ENCODE measurements at places on chromosomes 4 and X.
A peak's percentile ranks its signal among the peaks of the same experiment; 100 is the strongest.

GRCh38 chr4:2886622-2887021, 43.0 kb downstream of the ADD1 start:
- DNase-seq: no peak

DNA sequence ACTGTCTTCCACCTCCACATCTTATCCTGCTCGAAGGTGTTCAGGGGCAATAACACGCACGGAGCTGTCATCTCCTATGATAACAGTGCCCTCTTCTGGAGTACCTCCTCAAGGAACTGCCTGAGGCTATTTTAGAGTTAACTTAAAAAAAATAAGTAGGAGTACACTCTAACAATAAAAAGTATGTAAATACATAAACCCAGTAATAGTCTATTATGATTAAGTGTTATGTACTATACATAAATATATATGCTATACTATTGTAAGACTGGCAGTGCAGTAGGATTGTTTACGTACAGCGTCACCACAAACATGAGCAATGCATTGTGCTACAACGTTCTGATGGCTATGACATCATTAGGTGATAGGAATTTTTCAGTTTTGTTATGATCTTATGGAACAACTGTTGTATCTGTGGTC, 34.5 kb upstream of the TLR2 start:
- no peak for DNase-seq

DNA sequence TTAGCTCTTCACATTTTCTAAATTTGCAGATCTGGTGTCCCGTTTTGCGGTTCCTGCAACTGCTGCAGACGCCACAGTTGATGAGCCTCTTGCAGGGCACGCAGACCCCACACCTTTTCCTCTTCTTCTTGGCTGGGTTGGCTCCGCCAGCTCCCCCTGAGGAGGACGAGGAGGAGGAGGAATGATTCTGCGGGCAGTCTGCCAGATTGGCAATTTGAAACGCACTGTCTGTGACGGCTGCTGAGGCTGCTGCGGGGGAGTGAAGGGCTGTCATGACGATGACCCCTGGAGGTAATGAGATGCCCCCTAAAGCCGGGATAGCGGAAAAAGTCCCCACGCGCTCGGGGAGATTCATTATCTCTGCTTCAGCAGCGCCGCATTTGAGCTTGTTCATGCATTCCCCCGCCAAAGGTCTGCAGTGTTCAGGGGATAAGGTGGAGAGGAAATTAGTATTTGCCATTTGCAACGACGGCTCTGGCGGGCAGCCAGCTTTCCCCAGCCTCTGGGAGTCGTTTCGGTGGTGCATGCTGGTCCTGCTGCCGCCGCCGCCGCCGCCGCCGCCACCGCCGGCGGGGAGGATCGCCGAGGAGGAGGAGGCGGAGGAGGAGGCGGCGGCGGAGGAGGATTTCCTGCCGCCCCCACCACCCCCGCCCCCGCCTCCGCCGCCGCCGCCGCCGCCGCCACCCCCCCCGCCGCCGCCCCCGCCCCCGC, 3.8 kb downstream of the CXXC4 start:
- peak; percentile 25 for DNase-seq

GRCh38 chrX:135513130-135513515, 7.3 kb upstream of the INTS6L start:
- no peak for DNase-seq

- DNase-seq: no peak
These were observed 156.4 kb downstream of the AMELX start for GRCh38 chrX:11449613-11450012.

GRCh38 chrX:9682456-9682855, 83.2 kb downstream of the GPR143 start:
- no peak for DNase-seq

- DNase-seq: no peak
These were observed 34.4 kb upstream of the ANXA3 start for GRCh38 chr4:78517050-78517652.

DNA sequence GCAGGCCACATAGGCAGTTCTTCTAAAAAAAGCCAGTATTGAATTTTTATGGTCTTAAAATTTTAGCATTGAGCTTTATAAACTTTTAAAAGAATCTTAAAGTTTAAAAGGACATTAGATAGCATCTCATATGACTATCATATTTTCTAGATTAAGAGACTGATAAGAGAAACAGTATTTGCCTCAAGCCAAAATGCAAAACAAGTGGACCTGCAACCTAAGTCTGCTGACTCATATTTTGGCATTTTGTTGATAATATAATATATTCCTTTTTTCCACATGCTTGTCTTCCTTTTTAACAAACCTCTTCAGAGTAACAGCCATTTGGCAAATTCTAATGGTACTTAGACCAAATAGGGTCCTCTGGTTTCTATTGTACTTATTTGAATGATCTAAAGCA, 328.5 kb upstream of the GALNTL6 start:
- DNase-seq: no peak

DNA sequence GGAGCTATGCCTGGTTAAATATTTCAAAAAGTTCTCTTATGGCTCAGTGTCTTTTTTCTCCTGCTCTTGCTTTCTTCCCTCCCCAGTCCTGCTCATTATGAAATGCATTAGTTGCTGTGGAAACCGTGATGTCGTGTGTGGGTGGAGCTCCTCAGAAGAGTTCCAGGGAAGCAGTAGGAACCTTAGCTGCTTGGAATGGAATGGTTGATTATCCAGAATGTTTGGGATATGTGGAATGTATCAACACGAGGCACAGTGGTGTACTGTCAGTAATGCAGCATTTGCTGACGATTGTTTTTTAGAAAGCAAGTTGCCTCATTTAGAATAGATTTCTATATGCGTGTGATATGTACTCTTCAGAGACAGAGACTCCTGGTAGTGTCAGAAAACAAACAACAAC, 333.2 kb downstream of the ARHGAP10 start:
- DNase-seq: no peak

GRCh38 chr4:4791299-4792111, 68.0 kb upstream of the MSX1 start:
- DNase-seq: no peak

DNA sequence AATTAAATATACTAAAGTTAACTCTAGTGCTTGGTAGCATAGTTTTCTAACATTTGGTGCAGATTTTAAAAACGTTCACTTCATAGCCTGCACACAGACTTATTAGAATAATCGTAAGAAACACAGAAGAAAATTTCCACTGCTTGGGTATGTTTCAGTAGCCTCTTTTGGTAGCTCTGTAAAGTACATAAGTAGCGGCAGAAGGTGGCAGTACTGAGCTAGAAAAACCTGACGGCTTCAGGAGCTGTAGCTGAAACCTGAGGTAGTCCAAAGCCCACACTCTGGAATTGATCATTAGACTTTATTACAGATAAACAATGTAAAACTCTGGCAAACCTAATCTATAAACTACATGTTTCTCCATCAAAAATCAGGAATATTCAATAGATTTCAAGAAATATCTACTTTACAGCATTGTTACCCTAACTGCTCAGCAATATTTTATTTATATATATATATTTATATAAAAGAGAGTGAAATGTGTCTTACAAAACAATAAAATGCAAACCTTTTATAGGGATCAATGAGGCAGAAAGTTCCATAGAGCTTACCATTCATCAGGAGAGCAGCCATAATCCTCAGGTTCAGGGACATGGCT, 88.2 kb downstream of the ATP8A1 start:
- peak; percentile 52 for DNase-seq

DNA sequence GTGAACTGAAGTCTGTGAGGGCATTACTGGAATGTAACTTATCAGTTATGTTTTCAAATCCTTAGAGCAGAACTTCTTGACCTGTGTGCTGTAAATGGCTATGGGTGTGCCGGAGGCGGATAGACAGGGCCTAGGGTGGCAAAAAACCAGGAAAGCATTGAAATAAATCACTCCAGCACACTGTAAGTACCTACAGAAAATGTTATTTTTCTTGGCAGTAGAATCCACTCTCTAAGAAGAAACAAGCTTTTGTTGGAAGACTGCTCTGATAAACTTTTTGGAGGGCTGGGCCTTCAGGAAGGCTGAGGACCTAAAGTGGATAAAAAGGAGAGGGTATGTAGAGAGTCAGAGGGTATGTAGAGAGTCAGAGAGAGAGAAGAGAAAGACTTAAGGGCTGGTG, 14.9 kb downstream of the CPE start:
- DNase-seq: no peak

GRCh38 chr4:119697887-119698393, 69.3 kb upstream of the PDE5A start:
- no peak for DNase-seq

- no peak for DNase-seq
These were observed 52.0 kb upstream of the ATOH1 start for GRCh38 chr4:93776386-93777080.

DNA sequence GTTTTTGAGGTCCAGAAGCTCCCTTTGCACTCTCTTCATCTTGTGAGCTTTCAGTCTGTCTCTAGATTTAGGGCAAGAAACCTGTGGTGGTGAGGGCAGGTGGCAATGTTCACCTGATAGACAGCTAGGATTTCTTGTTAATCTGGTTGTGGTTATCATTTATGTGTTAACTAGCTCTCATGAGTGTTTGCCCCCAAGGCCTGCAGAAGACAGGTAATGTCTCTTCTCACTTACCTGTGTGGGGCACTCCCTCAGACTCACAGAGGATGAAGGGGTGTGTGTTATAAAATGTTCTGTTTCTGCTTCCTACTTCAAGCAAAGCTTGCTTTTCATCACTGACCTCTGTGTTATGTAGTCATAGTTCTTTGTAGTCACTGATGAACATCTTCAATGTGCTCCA, 17.8 kb downstream of the EGF start:
- no peak for DNase-seq

DNA sequence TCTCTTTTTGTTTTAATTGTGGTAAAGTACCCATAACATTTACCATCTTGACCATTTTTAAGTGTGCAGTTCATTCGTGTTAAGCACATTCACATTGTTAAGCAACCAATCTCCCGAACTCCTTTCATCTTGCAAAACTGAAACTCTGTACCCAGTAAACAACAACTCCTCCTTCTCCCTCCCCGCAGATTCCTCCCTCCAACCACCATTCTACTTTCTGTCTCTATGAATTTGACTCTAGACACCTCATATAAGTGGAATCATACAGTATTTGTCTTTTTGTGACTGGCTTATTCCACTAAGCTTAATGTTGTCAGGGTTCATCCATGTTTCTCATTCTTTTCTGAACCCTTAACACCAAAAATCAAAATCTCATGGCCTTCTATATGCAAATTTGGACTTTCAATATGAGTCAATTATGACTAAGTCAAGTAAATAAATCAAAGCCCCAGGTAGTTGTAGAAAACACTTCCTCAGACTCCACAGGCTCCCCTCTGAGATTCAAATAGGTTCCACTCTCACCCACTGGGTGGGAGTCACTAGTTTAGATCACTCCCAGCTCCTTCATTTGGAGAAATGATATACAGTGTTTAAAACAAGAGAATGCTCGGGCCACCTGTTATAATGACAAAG, 9.8 kb upstream of the RTL5 start:
- DNase-seq: no peak

DNA sequence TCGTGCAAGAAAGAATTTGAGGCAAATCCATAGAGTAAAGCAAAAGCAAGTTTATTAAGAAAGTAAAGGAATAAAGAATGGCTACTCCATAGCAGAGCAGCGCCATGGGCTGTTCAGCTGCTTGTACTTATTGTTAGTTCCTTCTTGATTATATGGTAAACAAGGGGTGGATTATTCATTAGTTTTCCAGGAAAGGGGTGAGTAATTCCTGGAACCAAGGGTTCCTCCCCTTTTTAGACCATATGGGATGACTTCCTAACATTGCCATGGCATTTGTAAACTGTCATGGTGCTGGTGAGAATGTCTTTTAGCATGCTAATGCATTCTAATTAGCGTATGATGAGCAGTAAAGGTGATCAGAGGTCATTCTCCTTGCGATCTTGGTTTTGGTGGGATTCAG, 23.5 kb upstream of the CEP135 start:
- DNase-seq: no peak

DNA sequence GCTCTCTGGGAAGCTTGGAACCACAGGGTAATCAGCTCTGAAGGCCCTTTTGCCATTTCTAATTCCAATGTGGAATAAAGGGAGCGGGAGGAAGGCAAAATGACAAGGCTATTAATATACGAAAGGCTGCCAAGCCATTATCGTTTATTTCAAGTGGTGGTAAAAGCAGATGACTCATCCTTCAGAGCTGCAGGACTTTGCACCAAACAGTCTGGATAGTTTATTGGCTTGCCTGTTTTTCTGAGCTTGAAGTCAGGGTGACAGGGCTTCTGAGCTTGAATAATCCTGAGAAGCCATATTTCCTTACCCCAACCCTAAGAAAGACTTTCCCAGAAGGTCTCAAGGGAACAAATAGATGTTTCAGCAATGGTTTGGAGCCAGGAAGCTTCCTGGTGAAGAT, 7.7 kb upstream of the GABRE start:
- DNase-seq: no peak

- no peak for DNase-seq
These were observed at the start of gene HAND2 for GRCh38 chr4:173529477-173530325. HAND2 (minus strand) TSS chr4:173530229; CDS start chr4:173529289, 940 bp downstream.

DNA sequence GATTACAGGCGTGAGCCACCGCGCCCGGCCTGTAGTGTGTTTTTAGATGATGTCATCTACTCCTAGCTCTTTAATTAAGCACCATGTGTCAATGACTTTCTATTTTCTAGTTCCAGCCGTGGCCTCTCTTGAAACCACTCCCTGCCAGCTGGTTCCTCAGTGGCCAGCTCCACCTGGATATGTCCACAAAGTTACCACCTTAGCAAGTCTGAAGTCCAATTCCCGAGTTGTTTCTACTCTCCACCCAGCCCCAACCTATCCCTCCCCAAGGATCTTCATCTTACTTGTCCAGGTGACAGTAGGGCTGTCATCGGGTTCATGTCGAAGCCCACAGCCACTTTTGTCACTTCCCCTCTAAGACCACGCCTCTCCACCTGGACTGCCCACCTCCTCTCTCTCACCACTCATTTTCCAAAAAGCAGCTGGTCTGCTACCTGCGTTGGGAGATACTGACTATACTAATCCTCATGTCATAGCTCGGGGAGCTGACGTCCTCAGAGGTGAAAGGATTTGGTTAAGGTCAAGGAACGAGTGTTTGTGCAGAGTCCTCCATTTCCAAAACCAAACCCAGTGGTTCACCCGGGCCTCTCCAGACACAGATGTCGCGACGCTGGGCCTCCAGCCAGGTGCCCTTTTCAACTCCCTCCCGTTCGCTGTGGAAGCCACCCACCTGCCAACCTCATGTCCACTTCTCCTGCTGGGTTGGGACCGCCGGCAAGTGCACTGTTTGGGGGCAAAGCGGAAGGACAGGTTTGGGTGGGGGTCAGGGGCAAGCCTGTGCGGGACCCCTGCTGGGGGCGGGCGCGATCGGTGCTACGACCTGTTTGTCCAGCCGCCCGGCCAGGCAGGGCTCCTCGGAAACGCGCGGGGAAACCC, 704 bp downstream of the FAM3A start:
- no peak for DNase-seq

GRCh38 chrX:48663241-48663640, 20.4 kb upstream of the WAS start:
- no peak for DNase-seq

DNA sequence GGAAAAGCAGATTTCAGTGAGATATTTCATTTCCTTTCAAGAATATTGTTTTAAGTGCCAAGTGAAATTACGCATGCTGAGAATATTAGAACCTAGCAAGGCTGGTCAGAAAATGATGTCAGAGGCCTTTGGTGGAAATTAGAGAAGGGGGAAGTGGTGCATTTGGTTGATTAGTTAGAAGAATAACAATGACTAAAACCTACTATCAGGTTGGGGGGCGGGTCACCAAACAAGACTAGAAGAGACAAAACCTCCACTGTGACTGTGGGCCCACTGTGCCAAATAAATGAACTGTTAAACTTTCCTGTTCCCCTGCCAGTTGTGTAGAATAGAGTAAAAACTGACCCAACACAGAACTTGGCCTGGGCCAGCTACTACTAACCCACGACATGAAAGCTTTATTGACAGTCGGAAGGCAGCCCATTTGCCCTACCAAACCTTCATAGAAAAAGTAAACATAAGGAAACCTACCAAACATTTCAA, 2.9 kb downstream of the RAPGEF2 start:
- no peak for DNase-seq

Data from activated T-cell treated with anti-CD3 and anti-CD28 coated beads for 1 hour (primary cell).